ENCODE measurements at places on chromosomes 5 and 9.

GRCh38 chr9:137978262-137978714 is 100.7 kb downstream of the CACNA1B start:
- DNase-seq, result no peak

DNA sequence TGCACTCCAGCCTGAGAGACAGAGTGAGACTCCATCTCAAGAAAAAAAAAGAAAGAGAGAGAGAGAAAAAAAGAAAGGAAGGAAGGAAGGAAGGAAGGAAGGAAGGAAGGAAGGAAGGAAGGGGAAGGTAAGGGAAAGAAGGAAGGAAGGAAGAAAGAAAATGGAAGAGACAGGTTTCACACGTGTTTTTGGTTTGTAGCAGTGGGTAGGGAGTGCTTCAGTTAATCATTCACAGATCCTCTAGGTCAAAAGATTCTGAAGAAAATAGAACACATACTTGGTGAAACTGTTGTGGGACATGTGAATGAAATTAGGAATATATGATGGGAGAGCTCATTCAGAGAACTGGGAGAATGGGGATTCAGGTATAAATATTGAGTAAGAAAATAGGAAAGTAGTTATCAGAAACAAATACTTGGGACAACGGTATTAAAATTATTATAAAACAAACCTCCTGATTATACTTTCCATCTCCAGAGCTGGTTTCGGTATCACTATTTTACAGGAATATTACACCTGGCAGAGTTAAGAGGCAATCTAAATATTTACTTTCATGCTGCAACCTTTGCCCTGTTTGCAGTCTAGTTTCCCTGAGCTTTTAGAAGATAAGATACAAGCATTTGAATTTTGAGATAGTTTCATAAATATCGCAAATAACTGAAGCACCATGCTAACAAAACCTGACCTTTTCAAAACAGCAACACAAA is 37.2 kb downstream of the MARVELD2 start:
- DNase-seq, result no peak

DNA sequence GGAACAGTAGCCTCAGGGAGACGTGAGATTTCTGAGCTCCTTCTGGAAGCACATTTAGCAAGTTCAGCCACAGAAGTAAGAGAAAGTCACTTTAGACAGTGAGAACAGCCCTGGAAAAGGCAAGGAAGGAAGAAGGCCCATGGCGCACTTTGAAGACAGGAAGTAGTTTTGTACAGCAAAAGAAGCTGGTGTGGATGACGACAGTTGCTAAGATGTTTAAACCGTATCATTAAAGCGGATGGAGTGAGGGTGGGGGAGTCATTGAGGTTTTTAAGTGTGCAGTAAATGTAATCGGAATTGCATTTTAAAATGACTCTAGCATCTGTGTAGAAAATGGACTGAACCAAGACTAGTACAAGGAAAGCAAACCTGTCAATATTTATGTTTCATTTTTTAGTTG is 15.3 kb upstream of the TRPM3 start:
- DNase-seq, result no peak

GRCh38 chr9:127330501-127330900 is 65.9 kb downstream of the GARNL3 start:
- no peak for DNase-seq

DNA sequence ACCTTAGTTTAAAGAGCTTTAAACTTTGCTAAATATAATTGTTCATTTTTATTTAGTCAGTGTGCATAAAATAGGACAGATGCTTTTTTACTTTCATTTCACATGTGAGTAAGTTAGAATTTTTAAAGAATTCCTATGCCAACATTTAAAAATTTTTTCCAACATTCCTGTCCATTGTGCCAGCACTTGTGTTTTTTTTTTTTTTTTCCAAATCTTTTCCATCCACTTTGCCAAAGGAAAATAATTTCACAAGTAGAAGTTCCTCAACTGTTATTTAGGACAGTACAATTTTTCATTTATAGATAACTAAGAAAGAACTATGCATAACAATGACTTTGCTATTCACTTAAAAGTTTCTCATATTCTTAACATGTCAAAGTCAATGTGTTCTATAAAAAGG is 189.5 kb downstream of the ADAMTS6 start:
- no peak for DNase-seq

GRCh38 chr9:122815544-122815943 is 12.8 kb downstream of the PDCL start:
- no peak for DNase-seq

GRCh38 chr5:107545486-107545885 is 125.3 kb downstream of the EFNA5 start:
- no peak for DNase-seq

GRCh38 chr9:28005779-28006178 is 432.5 kb upstream of the C9orf72 start:
- no peak for DNase-seq

GRCh38 chr9:88925481-88925880 is 65.8 kb upstream of the S1PR3 start:
- DNase-seq, result no peak

DNA sequence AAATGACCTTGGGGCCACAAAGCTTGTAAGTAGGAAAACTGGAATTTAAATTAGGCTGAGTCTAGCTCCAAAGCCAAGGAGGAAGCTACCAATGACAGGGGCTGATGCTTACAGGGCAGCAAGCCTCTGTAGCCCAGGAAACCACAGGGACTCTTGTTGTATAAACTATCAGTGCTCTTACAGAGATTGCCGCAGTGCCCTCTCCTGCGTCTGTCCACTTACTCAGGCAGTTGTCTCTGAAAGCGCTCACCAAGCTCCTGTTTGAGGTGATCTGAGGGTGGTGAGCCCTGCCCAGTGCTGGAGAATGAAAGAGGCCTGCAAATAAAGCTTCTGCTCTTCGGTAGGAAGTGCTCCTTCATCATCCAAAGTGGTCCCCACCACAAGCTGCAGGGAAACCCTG is 498.8 kb downstream of the ARHGEF28 start:
- DNase-seq, result no peak

DNA sequence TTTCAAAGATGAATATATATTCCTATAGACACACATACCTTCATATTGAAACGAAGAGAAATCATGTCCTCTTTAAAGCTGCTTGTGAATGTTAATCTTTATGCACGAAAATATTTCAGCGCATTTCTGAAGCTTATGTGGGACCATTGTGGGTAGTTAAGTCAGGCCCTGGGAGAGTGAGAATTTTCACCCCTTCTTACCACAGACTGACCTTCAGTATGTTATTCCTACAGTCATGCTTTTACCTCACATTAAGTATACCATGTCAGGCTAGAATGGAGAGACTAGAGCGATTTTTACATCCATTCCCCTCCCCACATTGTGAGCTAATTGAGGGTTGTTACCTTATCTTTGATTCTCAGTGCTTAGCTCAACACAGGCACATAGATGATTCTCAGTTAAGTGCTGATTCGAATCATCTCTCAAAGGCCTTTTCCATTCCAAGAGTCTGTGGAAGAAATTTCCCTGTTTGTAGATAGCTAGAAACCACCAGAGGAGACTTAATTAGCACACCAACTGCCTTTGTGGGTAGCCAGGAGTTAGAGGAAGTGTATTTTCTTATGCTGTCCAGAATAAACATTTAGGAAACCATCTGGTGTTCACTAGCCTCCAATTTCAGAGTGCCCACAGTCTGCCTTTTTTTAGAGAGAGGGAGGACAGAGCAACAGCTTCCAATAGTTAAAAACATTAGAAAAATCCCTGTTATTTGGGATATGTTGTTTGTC is 110.5 kb downstream of the MEGF10 start:
- DNase-seq, result no peak

GRCh38 chr9:121711281-121711680 is 59.8 kb downstream of the DAB2IP start:
- DNase-seq, result no peak

DNA sequence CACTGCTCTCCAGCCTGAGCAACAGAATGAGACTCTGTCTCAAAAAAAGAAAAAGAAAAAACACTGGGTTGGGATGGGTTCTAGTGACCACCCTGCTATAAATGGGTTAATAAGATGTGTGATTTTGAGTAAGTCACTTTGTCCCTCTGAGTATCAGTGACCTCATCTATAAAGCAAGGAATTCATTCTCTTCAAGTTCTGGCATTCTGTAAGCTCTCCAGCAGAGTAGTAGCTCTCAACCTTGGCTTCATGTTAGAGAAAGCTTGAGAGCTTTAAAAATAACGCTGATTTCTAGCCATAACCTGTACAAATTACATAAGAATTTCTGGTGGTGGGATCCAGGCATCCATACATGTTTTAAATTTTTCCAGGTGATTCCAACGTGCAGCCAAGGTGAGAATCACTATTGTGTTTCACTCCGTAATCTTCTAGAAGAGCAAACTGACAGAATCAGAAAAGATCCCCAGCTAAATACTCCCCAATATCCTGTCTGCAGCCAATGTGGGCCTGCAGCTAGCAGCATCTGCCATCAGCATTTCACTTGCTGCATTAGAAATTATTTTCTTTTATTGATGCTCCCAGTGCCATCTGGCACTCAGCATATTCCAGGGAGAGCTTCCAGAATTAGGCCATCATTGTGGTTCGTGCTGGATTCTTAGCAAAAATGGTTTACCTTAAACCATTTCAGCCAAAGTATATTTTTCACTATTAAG is 109.4 kb downstream of the FEM1C start:
- DNase-seq, result no peak

- DNase-seq, result no peak
These were observed 1.1 kb downstream of the FAT2 start for GRCh38 chr5:151589878-151590570.

GRCh38 chr5:98906756-98907355 is 22.0 kb downstream of the CHD1 start:
- DNase-seq, result no peak

DNA sequence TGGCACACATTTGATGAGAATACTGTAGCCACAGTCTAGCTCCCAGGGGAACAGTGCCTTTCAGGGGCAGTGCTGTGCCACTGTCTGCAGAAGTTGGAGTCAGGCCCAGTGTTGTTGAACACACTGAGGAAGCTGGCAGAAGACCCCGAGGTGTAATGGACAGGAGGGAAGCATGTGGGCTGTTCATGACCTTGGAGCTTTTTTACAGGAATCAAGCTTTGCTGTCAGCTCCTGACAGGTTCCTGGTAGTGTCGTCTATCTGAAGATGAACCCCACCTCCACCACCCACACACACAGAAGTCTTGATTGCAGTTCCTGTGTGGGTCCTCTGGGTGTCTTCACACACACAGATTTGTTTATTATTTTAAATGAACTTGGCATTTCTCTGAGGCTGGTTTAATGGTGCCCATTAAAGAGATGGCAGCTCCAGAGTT is 40.3 kb upstream of the TNFAIP8 start:
- DNase-seq, result no peak

DNA sequence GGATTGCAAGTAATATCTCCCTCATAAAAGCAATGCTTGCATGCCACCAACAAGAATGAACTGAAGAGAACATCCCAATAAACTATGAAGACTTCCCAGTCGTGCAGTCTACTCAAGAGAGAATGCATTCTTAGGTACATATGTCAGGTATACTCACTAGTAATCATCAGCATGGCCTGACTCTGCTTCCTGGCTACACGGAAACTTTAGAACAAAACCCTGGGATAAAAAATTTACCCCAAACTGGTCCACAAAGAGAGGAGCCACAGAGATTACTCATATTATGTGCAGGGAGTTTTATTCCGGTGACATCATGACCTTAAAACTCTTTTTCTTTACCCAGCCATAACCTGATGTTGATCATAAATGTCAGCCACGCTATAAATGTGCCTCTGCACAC is 57.5 kb upstream of the PAPPA start:
- DNase-seq, result no peak

DNA sequence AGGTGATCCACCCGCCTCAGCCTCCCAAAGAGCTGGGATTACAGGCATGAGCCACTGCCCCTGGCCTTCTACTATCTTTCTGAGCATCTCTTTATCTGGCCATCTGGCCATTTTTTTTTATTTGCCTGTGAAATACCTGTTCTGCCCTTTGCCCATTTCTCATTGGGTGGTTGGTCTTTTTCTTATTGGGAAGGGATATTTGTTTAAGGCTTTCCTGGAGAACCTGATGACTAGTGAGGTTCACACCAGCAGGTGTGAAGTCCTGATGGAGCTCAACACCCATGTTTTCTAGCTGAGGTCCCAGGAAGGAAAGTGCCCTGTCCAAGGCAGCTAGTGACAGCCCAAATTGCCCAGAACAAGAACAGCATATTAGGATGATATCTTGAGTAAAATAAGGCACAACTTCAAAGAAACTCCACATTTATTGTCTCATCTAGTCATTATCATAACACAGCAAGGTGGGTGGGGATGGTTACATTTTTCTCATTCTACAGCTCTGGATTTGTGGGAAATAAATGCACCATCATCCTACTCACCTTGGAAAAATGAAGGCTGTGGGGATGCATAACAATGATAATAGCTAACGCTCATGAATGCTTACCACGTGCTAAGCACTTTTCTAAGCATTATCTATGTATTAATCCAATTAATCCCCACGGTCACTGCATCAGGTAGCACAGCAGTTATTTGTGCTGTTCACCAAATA is 20.3 kb downstream of the SLC36A3 start:
- no peak for DNase-seq

GRCh38 chr9:136339173-136339957 is 12.0 kb downstream of the GPSM1 start:
- DNase-seq, result no peak
